Ovary (tissue), 10 donors: ENCODE measurements at places on chromosomes 7 and 10. TPM values are rescaled to one million over a fixed set of nuclear protein-coding genes. Genes with fewer than 3 reads are reported as not detected.

- H3K36me3 ChIP-seq: no peaks in the 10 kb centered on the region
- peak overlapping the region; percentile 51 for H3K27ac ChIP-seq
- H3K4me1 ChIP-seq: peaks cover 7% of the 10 kb centered on the region
- no peak overlapping the region for H3K4me3 ChIP-seq
These were observed 48.1 kb upstream of the COMTD1 start for GRCh38 chr10:75283671-75284470.

DNA sequence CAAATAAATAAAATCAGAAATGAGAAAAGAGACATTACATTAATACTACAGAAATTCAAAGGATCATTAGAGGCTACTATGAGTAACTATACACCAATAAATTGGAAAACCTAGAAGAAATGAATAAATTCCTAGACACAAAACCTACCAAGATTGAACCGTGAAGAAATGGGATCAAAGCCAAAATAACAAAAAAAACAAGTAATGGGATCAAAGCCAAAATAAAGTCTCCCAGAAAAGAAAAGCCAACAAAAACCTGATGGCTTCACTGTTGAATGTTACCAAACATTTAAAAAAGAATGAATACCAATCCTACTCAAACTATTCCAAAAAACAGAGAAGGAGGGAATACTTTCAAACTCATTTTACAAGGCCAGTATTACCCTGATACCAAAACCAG, 20.0 kb downstream of the GSDME start:
- no peak overlapping the region for H3K4me3 ChIP-seq
- H3K36me3 ChIP-seq: no peaks in the 10 kb centered on the region
- H3K4me1 ChIP-seq: peaks cover 7% of the 10 kb centered on the region
- no peak overlapping the region for H3K27ac ChIP-seq

Gene ZNHIT1
- 84.4 TPM for total RNA-seq

GRCh38 chr7:74373536-74373935, 80.2 kb upstream of the GTF2IRD1 start:
- H3K4me1 ChIP-seq: peaks cover 5% of the 10 kb centered on the region
- H3K27me3 ChIP-seq: no peaks in the 10 kb centered on the region
- DNase-seq: no peak
- H3K27ac ChIP-seq: no peak overlapping the region

DNA sequence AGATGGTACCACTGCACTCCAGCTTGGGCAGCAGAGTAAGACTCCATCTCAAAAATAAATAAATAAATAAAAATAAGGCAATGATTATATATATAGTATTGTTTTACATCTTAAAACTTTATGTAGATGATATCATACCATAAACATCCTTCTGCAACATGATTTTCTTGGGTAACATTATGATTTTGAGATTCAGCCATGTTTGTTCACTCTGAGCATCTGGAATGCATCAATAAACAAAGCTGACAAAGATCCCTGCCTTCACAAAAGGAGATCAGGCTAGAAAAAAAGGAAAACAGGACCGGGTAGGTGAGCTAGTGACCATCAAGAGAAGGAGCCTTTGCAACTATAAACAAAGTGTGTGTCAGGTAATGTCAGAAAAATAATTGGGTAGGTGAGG, 31.9 kb upstream of the KAT6B start:
- no peak overlapping the region for H3K27ac ChIP-seq
- no peaks in the 10 kb centered on the region for H3K36me3 ChIP-seq
- no peak overlapping the region for H3K4me3 ChIP-seq

- no peak overlapping the region for H3K27ac ChIP-seq
- no peaks in the 10 kb centered on the region for H3K27me3 ChIP-seq
- H3K4me1 ChIP-seq: no peaks in the 10 kb centered on the region
- H3K36me3 ChIP-seq: no peaks in the 10 kb centered on the region
- DNase-seq: no peak
These were observed 34.0 kb downstream of the CNPY1 start for GRCh38 chr7:155512246-155512887.

DNA sequence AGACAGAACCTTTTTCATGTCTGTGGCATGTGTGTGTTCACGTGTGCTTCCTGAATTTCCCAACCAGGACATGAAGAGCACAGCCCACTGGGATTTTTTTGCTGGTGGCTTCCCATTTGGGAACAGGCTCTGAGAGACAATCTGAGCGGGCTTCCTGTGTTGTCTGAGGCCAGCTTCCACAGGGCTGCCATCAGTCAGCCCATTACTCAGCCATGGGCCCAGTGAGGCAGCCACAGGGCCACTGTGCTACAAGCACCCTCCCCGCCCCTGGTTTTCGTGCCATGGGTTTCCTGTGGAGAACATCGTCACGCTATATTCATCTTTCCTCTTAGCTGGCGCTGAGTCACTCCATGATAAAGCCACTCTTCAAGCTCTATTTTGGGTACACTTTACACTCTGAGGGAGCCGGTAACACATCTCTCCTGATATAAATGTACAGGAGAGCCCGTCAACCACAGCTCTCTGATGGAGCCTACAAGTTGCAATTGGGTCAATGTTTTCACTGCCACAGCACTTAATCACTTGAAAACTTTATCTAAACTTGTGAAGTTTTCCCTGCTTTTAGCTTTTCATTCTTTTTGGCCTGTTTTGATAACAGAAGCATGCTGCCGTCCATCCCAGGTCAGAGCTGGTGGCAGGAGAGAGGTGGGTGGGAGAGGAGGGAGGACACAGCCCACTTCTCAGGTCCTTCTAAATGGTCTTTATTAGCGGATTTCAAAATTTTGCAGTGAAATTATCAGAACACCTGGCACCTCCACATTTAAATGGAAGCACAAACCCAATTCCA, 96.9 kb downstream of the HIPK2 start:
- no peaks in the 10 kb centered on the region for H3K36me3 ChIP-seq
- no peak for DNase-seq
- no peaks in the 10 kb centered on the region for H3K27me3 ChIP-seq

- H3K36me3 ChIP-seq: no peaks in the 10 kb centered on the region
- no peak for DNase-seq
- H3K4me1 ChIP-seq: no peaks in the 10 kb centered on the region
- H3K27me3 ChIP-seq: no peaks in the 10 kb centered on the region
These were observed 365.7 kb upstream of the SEMA3C start for GRCh38 chr7:81284576-81284975.

DNA sequence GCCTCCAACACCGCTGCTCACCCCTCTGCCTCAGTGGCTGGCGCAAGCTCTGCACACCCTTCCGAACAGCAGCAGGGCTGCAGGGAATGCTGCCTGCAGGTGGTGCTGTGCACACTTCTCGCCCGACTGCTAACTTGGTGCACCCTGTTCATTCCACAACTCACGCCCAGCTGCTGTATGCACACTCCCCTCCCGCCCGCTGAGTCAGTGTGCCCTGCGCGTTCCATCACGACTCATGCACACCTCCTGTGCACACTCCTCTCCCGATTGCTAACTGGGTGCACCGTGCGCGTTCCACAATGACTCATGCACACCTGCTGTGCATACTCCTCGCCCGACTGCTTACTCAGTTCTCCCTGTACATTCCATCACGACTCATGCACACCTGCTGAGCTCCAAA, 21.5 kb downstream of the ADARB2 start:
- DNase-seq: no peak
- no peaks in the 10 kb centered on the region for H3K27me3 ChIP-seq
- no peak overlapping the region for H3K27ac ChIP-seq

DNA sequence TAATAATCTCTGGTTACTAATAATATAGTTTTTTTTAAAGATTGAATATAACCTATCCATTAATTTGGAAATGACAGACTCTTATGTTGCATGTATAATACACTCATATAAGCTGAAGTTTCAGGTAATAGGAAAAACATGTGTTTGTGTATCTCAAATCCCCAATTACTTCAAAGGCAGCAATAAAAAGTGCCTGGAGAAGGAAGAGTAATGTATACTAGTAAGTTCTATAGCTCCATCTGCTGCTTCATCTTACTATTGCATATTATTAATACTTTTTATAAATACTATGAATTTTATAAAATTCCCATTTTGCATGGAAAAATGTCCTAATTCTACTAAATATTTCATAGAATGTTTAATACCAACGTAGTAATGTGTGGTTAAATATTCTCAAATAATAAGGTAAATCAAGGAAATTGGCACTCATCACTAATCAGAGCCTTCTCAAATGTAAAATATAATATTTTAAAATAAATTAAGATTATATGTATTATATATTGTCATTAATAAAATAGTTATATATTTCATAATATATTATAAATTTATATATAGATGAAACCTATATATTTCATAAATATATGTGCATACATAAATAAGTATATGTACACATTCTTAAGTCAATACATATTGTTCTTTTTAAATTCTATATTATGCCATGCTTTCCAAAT, 311.9 kb downstream of the HGF start:
- no peak overlapping the region for H3K27ac ChIP-seq
- peaks cover 3% of the 10 kb centered on the region for H3K27me3 ChIP-seq
- H3K36me3 ChIP-seq: no peaks in the 10 kb centered on the region
- no peaks in the 10 kb centered on the region for H3K4me1 ChIP-seq
- no peak for DNase-seq

DNA sequence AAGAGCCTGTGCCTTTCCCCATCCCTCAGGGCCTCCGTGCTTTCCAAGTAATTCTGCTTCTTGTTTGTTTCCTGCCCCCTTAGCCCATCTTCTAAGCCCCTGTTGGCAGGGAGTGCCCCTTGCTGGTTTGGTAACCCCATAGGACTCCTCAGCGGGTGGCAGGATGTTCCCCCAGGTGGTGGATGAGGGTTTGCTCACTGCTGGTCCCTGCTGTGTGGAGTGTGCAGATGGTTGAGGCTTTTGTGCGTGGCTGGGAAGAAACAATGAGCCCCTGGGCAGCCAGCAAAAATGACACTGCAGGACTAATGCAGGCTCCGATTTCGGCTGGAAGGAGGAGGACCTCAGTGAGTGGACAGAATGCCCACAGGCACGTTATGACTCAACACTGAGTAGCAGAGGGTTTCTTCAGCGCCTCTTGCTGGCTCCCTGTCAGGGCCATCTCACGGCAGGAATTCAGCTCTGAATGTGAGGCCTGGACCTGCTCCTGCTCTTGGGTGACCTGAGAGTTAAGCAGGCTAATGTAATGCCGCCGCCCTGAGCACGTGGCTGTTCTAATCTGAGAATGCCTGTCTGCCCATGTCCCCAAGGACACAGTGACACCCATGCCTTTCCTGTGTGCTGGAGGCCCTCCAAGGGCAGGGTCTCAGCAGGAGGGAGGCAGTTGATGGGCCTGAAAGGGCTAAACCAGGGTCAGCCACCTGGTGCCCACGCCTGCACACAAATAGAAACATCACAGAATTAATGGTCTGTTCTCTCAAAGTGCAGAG, 16.6 kb downstream of the BAG3 start:
- peaks cover 20% of the 10 kb centered on the region for H3K4me1 ChIP-seq
- DNase-seq: peak; percentile 61
- no peaks in the 10 kb centered on the region for H3K36me3 ChIP-seq
- H3K27me3 ChIP-seq: no peaks in the 10 kb centered on the region
- H3K4me3 ChIP-seq: no peak overlapping the region

DNA sequence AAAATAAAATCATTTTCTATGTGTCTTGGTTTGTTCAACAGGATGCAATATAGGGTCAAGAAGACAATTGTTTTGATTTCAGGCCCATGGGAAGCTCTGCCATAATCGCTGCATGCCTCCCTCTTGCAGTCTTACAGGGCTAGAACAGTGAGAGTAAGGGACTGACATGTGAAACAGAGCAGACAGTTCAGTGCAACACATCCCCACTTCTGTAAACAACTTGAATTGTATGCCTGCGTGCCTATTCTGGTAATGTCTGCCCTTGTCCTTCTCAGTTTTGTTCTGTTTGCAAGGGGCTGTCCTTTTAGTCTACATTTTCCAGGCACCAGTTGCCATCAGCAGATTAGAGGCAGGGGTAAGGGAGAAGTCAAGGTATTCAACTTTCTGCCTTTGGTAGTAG, 34.8 kb upstream of the GPR37 start:
- H3K36me3 ChIP-seq: no peaks in the 10 kb centered on the region
- H3K27ac ChIP-seq: no peak overlapping the region
- no peaks in the 10 kb centered on the region for H3K27me3 ChIP-seq
- H3K4me3 ChIP-seq: no peak overlapping the region

Gene TUBB8
- total RNA-seq: not detected

Gene ATOH7
- not detected for total RNA-seq

Gene INA
- not detected for total RNA-seq

Gene TFR2
- total RNA-seq: 0.22 TPM

- no peak for DNase-seq
- H3K27me3 ChIP-seq: no peaks in the 10 kb centered on the region
- no peaks in the 10 kb centered on the region for H3K36me3 ChIP-seq
- peaks cover 26% of the 10 kb centered on the region for H3K4me1 ChIP-seq
- no peak overlapping the region for H3K27ac ChIP-seq
- no peak overlapping the region for H3K4me3 ChIP-seq
These were observed 97.0 kb downstream of the LHPP start for GRCh38 chr10:124558339-124559321.

- H3K36me3 ChIP-seq: no peaks in the 10 kb centered on the region
- H3K4me3 ChIP-seq: no peak overlapping the region
- no peak overlapping the region for H3K27ac ChIP-seq
- no peaks in the 10 kb centered on the region for H3K27me3 ChIP-seq
These were observed 8.6 kb downstream of the WNT16 start for GRCh38 chr7:121337398-121337797.

Gene ZNF394
- total RNA-seq: 39.1 TPM

- DNase-seq: no peak
- no peaks in the 10 kb centered on the region for H3K4me1 ChIP-seq
- no peaks in the 10 kb centered on the region for H3K36me3 ChIP-seq
- no peaks in the 10 kb centered on the region for H3K27me3 ChIP-seq
These were observed 51.9 kb downstream of the SEMA3A start for GRCh38 chr7:84142726-84143125.

Gene ZNF425
- 1.4 TPM for total RNA-seq

Gene GPR37
- 2.1 TPM for total RNA-seq

DNA sequence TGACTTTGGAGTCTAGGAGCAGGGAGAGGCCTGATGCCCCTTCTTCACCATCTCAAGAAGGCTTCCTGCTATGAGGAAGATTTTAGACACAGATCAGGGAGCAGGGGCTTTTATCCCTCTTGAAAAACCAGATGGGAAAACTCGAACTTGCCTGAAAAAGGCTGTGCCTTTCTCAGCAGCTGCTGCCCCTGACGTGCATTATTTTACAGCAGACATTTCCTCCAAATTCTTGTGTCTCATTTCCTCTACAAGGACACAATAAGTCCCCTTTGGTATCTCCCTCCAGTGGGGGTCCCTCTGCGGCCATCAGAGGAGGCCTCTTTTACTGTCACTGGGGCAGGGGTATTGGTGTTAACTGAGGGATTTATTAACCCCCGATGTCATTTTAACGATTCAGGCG, 38.0 kb upstream of the AQP1 start:
- no peaks in the 10 kb centered on the region for H3K36me3 ChIP-seq
- H3K27me3 ChIP-seq: no peaks in the 10 kb centered on the region

DNA sequence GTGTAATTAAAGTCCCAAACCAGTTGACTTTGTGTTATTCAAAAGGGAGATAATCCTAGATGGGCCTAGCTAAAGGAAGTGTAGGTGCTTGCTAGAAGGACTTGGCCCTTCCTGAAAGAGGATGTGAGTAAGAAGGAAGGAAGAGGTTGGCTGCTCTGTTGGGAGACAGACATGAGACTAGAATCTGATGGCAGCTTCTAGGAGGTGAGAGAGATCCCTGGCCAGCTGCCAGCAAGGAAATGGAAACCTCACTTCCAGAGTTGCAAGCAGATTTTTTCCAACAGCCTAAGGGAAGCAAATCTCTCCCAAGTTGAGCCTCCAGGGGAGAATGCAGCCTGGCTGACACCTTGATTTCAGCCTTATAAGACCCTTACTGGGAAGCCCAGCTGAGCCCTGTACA, 368.4 kb upstream of the ZMIZ1 start:
- H3K4me3 ChIP-seq: no peak overlapping the region
- H3K36me3 ChIP-seq: no peaks in the 10 kb centered on the region
- no peaks in the 10 kb centered on the region for H3K27me3 ChIP-seq
- H3K4me1 ChIP-seq: no peaks in the 10 kb centered on the region
- DNase-seq: peak; percentile 33
